Cardiac ventricle fibroblast (primary cell): ENCODE measurements at places on chromosomes 12 and 14. TPM values are rescaled to one million over a fixed set of nuclear protein-coding genes. Genes with fewer than 3 reads are reported as not detected.

Gene RASSF3
- total RNA-seq, result 5.9 and 6.3 TPM in 2 replicates

Gene CIROP
- 0.69 and 0.83 TPM in 2 replicates for total RNA-seq

Gene IKZF4
- total RNA-seq, result 2.6 and 4.5 TPM in 2 replicates

Gene PA2G4
- total RNA-seq, result 72.1 and 74.9 TPM in 2 replicates

Gene PLD4
- 0.05 TPM in 1 of 2 replicates, not detected in the other for total RNA-seq

Gene TAS2R46
- 1.5 TPM in 1 of 2 replicates, not detected in the other for total RNA-seq

Gene SCN8A
- 0.12 TPM in 1 of 2 replicates, not detected in the other for total RNA-seq

Gene TRMT61A
- total RNA-seq, result 8.7 and 9.7 TPM in 2 replicates

Gene ITGB7
- 0.59 TPM in 1 of 2 replicates, not detected in the other for total RNA-seq

Gene DHRS4
- total RNA-seq, result 46.2 and 53.2 TPM in 2 replicates

Gene DTX3
- 6.0 and 10.2 TPM in 2 replicates for total RNA-seq

Gene ANAPC7
- total RNA-seq, result 27.1 and 28.8 TPM in 2 replicates

Gene RHOJ
- 6.6 and 8.6 TPM in 2 replicates for total RNA-seq
